ENCODE measurements at places on chromosomes 11 and 22.

- DNase-seq, result no peak
Observed at GRCh38 chr22:23713696-23714595, 23.1 kb downstream of the RGL4 start.

DNA sequence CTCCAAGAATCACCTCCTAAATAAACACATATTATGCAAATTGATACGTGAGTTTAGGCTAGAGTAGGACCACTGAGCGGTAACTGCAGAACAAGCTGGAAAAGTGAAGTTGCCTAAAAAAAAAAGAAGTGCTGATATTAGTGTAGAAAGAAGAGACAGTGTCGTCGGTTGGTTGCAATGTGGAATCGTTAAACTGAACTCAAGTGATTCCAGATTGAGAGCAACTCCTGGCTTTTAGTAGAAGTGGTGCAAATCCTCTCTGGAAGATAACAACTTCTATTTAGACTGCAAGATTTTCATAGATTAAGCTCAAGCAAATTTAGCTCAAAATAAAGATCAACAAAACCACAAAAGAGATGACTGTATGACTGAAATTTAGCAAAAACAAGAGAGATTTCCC lies 97.0 kb upstream of the PGR start:
- DNase-seq, result no peak

- no peak for DNase-seq
Observed at GRCh38 chr11:60995798-60996197, 24.3 kb downstream of the CD6 start.

- peak; percentile 23 for DNase-seq
Observed at GRCh38 chr22:39664485-39665200, 94.1 kb downstream of the CACNA1I start.

DNA sequence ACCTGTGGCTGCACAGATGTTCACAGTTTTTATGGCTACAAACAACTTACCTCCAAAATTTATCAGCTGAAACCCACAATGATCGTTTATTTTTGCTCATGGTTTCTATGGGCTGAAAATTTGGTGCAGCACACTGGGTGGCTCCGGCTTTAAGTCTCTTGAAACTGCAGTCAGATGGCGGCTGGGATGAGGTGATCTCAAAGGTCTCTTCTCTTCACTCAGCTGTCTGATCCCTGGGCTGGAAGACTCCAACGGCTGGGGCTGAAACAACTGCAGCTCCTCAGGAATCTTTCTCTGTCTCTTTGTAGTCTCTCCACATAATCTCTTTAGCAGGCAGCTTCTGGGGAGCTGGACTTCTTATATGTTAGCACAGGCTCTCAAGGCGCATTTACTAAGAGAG lies 117.3 kb upstream of the FAT3 start:
- DNase-seq, result no peak

- DNase-seq, result no peak
Observed at GRCh38 chr11:111047374-111047773, 198.2 kb upstream of the POU2AF2 start.

DNA sequence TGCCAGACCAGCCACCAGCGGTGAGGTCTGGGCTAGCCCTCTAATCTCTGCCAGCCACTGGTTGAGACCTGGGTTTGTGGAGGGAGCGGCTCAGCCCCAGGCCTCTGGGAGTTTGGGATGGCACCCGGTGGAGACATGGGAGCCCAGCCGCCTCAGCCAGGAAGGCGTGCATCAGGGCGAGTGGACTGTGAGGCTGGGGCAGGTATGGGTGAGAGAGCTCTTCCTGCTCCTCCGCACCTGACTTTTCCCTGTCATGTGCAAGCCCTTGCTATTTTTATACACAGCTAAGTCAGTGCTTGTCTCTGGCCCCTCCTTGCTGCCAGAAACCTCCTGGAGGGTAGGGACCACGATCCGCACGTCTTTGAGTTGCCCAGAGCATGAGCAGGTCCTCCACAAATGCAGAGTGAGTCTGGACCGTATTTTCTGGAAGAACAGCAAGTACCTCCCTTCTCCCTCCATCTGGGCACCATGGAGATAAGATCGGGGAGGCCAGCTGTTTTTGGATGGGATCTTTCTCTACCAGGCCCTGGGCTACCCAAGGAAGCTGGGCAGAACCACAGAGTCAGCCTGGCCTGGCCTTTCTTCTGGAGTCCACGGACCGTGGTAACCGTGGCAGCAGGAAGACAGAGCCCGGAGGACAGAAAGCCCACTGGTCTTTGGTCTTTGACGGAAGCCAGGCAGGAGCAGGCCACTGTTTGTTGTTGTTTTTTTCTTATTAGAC lies 53.3 kb downstream of the IGLL1 start:
- DNase-seq, result no peak

DNA sequence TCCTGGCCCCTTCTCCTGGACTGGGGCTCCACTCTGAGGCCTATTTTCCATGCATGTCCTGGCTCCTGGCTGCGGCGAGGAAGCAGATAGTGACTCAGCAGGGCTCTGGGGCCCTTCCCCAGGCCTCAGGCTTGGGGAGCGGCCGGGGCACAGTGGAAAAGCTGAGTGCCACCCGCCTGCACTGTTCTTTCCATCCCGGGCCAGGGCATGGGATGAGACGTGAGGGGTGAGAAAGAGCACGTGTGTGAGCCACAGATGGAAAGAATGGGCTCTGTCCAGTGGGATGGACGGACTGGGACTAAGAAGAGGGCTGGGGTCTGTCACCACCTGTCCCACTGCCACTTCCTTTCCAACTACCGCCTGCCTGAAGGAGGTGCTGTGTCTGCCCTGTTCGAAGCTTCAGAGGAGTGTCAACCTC lies 12.8 kb downstream of the SLC37A2 start:
- DNase-seq, result no peak

DNA sequence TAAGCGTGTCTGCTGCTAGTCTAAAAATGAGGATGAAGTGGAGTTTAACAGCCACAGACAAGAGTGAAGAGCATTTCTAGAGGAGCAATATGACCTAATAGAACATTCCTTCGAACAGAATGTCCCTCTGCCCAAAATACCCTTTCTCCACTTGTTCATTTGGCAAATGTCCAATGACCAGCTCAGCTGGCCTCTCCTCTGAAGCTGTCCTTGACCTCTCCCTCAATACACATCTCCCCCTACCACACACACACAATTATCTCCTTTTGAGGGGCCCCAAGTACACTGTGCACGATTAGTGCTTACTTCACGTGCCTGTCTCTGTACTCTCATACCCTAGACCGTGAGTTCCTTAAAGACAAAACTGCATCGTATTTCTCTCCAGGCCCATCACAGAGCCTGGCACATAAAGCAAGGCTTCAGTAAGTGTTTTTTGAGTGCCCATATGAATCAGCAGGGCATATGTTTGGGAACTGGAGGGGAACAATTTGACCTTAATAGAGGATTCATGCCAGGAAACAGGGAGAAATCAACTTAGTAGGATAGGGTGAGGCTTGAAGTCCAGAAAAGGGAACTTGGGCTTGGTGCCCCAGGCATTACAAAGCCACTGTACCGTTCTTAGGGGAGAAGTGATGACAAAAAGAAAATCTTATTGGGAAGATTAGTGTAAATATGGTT lies 18.1 kb upstream of the NCAM1 start:
- no peak for DNase-seq

GRCh38 chr11:124676386-124676785 lies 2.7 kb downstream of the SPA17 start:
- DNase-seq, result no peak

- DNase-seq, result no peak
Observed at GRCh38 chr22:39149915-39150847, 2.3 kb downstream of the CBX7 start.

DNA sequence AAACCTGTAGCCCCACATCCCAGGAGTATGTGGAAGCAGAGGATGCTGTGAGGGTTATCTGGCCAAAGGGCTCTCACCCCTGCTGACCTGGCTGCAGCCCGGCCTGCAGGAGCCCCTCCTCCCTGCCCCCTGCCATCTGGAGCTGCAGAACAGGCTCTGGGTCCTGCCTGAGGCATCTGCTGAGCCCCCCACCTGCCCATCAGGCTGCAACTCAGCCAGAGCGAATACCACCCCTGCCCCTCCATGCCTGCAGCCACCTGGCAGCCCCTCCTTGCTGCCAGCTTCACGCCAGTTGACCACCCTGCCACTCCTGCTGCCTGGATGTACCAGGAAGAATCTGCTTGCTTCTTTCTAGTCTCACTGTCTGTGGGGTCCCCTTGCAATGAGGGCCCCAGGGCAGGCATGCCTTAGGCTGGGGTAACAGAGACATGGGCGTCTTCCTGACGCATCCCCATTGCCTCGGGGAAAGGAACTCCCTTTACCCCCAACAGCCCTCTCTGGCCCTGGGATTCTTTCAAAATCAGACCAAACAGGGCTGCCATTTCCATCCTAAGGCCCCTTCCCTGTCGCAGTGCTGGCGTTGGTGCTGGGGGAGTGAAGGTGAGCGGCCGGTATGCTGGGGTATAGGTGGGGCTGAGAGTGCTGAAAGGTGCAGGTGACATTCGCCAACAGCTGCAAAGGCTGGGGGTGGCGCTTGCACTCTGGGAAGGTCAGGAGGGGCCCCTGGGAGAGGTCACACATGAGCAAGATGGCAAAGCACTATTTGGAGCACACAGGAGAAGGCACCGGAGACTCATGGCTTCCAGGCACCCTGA lies 1334.6 kb downstream of the TBC1D22A start:
- no peak for DNase-seq

DNA sequence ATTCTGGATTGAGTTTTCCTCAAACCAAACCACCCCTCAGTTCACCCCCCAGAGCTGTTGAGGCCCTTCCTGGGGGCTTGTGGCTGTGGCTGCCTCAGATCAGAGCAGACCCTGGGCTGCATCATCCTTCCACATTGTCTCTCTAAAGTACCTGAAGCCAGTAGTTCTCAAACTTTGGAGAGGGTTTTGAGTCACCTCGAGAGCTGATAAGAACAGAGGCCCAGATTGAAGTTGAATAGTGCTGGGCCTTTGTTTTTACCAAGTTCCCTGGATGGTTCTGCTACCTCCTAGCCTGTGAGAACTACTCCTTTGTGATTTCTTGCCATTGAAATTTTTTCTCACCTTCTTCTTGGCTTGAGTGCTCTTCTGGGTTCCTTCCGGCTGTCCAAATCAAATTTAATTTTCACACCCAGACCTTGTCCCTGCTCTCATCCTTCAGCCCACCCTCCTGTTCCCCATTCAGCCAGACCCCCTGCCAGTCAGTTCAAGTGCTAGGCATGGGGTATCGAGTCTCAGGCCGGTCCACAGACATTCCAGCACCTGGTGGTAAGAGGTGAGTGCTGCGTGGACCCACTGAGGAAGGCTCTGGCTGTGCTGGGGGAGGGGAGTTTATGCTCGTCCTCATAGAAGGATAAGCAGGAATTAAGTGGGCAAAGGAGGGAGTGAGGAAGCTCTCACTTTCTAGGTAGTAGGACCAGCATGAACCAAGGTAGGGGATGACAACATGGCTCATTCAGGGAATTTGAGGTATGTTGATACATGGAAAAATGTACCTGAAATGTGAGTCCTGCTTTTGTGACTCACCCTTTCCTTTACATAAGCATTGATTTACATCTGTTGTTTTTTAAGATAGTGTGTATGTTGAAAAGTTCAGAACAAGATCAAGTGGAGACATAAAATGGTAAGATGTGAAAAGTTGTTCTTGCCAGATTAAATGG lies 116.5 kb downstream of the PTPRJ start:
- no peak for DNase-seq

- DNase-seq, result no peak
Observed at GRCh38 chr22:44538051-44538450, 40.0 kb upstream of the RTL6 start.

DNA sequence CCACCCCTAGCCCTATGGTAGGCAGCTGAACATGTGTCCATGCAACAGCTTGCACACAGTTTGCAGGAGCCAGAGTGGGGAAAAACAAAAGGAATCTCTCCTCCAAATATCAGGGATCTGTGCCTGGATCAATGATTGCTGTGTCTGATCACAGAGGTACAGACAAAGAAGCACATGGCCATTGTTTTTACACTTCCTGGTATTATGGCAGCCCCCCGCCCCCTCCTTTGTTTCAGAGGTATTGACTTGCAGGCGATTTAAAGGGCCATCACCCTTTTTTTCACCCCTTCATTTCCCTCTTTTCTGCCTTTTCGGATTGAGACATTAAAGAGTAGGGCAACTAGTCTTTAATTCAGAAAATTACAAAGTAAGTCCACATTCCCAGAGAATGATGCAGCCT lies 453.0 kb upstream of the LUZP2 start:
- DNase-seq, result no peak

DNA sequence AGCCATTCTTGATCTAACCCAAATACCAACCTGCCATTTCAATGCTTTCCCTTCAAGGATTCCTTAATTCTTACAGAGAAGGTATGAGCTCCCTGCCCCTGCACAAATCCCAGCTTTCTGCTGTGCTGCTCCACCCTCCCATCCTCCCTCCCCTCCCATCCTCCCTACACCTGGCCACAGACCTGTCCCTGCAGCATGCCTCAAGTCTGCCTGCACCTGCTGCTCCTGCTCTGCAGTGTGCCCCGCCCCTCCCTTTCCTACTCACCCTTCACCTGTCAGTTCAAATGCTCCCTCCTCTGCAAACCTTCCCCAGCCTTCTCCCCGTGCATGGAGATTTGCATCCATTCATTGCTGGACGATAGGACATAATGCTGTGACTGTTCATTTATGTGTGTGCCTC lies 139.9 kb upstream of the NARS2 start:
- DNase-seq, result no peak

DNA sequence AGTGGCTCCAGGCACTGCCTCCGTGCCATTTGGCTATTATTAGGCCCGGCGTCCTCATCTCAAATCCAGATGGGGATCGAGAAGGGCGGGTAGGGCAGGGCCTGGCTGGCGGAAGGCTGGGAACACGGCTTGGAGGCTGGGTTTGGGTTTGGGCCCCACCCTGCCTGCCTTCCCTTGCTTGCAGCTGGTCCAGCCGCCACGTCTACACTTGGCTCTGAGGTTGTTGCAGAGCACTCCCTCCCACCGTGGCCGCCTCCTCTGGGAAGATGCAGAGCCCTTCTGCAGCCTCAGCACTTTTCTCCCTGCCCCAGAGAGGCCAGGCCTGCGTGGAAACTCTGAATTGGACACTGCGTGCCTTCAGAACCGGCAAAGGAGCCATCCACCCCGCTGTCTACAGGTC lies 5.2 kb upstream of the SMTN start:
- DNase-seq, result no peak

DNA sequence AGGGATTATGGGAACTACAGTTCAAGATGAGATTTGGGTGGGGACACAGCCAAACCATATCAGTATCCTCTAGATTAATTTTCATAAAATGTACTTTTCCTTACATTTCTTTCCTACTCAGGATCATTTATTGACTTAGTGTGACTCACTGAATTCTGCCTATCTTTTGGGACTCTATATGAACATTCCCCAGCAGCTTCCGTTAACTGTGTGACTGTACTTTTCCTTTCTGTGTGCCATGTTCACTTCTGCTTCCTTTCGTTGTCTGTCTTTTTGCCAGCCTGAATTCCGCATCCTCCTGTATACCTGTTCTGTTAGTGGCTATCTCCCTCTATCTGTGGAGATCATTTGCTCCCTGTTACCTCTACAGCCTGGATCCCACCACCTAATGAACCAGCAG lies 48.8 kb downstream of the SPECC1L start:
- DNase-seq, result no peak

DNA sequence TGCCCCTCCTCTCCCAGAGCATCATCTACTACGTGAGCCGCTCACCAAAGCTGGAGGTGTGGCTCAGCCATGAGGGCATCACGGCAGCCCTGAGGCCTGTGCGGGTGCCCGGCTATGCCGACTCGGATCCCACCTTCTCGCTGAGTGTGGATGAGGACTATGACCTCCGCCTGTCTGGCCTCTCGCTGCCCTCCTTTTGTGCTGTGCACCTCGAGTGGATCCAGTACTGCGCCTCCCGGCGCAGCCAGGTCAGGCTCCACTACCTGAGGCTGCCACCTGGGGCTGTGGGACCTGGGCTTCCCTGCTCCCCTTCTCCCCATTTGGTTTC lies 3.8 kb upstream of the SIPA1 start:
- DNase-seq, result no peak

- DNase-seq, result peak; percentile 83
Observed at GRCh38 chr11:118338637-118339061, 3.9 kb downstream of the CD3D start.
